ENCODE measurements at places on chromosomes 3 and 15.

DNA sequence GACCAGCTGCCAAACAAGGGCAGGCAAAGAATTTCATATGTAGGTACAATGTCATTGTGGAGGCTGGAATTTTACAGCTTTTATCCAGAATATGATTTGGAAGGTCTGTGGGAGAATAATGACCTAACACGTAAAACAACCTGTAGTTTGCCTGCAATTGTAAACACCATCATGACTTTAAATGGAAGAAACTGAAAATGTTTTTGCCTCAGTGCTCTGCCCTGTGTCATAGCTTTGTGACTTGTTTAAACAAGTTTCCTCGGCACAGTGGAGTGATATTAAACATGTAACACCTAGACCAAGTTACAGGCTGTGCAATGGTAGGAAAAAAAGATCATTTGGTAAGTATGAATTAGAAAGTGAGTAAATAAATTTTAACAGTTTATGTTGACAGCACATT, 171.6 kb upstream of the MBNL1 start:
- DNase-seq: no peak

DNA sequence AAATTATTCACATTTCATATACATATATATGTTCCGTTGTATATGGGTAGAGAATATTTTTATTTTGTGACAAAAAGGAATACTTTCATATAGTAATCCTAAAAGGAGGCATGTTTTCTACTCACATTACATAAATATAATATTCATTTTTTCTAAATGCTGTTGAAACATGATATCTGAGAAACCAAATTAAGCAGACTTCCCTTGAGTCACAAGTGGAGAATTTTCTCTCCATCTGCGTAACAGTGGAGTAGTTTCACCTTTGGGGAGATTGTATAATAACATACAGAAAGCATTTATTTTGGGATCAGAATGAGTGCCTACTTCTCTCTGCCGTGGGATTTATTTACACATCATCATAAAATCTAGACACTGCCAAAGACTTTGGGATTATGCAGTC, 849.8 kb downstream of the NSUN3 start:
- no peak for DNase-seq

- no peak for DNase-seq
Measured at GRCh38 chr3:190542846-190543245, 29.0 kb downstream of the IL1RAP start.

DNA sequence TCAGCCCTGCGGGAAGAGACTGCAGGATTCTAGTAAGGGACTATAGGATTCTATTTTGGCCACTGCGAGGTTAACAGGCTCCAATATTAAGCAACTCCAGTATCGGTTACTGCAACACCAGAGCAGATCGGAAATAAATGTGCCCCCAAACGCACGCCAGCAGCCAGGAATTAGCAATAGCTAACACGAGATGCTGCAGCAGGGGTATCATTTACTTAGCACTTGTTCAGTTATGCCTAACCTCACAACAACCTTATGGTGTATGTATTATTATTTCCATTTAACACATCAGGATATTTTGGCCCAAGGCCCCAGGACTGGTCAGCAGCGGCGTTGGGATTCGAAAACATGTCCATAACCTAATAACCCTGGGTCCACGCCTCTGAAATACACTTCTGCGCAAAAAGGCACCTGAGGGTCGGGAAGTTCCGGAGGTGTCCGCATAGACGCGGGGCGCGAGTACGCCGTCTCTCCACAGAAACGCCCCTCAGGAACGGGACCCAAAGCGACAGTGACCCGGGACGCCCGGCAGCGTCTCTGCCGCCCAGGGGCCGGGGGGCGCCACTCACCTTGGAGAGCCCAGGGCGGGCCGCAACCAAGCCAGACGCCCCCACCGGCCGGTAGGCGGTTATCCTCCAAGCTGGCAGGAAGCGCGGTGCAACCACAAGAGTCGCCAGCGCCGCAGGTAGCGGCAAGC, 681 bp downstream of the PIK3CB start:
- DNase-seq: no peak

DNA sequence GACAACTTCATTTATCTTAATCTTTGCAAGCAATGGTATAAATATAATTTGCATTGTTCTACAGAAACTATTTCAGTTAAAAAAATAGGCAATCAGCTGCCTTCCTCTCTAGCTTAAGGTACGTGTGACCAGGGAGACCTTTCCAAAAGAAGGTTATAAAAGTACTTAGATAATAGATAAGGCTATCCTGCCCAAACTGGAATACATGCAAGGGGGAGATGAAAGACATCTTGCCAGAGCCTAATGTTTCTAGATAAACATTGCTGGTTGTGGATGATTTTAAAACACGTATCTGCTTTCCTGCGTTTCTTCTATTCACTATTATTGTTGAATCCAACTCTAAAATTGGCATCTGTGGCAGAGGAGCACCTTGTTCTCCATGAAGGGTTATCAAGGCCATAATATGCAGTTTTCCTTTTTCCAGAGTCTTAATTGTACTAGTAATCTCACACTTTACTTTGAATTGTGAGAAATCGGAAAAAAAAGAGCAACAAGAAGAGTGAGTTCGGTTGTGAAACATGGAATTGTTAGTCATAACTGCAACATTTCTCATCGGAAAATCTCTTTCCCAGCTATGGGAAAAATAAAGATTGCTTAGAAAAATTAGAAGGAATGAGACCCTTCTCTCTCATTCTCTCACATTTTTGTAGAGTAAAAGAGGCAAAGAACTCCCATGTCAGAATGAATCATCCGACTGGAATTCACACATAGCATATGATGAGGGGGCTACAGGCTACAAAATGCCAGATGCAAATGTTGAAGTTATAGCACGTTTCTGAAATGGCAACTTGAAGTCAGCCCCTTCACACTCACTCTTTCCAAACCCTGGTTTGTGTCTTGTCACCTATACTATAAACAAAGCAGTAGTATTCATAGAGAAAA, 936.1 kb upstream of the NR2F2 start:
- DNase-seq: no peak

All from brain pericyte (primary cell).